ENCODE measurements at places on chromosomes 1 and 21.

DNA sequence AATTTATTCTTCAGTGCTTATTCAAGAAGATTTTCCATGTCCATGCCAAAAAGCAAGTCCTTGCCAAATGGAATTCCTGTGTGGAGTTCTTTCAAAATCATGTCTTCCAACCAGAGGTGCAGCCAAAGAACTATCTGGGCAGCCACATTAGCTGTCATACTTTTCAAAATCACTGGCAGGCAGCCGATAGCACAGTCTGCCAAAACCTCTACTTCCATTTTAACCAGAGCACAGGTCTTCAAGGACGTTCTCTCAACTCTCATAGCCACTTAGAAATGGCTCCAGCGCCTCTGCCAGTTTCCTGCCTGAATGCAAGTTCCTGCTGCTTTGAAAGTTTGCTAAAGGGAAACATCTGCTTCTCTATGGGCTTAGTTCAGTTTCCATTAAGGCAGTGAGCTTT lies 975.7 kb upstream of the ADGRL4 start:
- DNase-seq, result peak; percentile 5

GRCh38 chr1:7745783-7746182 lies 25.3 kb upstream of the VAMP3 start:
- DNase-seq, result peak; percentile 47

GRCh38 chr1:169044296-169044695 lies 62.2 kb upstream of the ATP1B1 start:
- peak; percentile 19 for DNase-seq

DNA sequence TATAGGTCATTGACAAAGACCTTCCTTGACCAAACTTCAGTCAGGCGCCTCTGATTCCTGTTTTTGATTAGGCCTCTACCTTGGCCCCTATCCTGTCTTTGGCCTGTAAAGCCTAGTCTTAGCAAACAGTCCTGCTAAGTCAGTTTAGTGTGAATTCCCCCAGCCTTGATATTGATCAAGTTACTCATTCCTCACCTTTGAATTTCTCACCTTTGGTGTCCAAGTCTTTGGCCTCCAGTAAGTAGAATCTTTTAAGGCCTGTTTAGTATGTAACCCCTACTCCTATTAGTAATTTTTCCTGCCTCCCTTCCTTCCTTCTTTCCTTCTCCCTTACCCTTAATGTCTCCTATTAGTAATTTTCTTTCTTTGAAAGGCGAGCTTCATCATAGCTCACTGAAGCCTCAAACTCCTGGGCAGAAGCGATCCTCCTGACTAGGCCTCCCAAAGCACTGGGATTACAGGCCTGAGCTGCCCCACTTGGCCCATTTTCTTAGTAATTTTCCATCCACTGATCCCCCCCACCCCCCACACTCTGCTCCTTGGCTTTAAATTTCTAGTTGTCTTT lies 13.0 kb upstream of the ZNF692 start:
- DNase-seq, result no peak

- no peak for DNase-seq
Observed at GRCh38 chr1:119674835-119675289, 26.8 kb upstream of the ZNF697 start.

DNA sequence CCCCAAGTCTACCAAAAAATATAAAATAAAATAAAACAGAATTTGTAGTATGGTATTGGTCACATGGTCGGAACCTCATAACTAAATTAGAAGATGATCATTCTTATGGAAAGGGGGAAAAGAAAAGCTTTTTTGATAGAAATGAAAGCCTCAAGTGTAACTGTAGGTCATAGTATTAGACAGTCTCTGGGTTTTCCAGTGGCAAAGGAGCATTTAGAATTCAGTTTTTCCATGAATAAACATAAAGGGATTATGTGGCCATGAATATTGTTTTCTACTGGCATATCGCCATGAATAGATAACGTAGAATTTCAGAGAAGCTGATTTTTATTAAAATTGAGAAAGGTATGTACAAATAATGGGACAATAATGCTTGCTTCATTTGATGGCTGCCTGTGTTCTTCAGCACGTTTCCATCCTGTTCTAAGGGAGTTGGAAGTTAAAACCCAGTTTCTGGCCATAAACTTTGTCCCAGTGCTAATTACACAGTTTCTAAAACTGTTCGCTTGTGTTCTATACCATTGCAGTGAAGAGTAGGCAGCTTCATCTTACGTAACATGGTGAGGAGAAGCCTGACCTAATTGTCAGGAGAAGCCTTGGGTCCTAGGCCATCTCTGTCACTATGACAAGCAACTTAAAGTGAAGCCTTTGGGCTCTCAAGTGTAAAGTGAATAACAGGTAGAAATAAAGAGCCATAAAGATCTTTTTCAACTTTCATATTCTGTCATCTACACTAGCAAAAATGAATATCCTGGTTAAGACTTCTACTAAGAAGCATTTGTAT lies 70.5 kb upstream of the PGD start:
- no peak for DNase-seq

DNA sequence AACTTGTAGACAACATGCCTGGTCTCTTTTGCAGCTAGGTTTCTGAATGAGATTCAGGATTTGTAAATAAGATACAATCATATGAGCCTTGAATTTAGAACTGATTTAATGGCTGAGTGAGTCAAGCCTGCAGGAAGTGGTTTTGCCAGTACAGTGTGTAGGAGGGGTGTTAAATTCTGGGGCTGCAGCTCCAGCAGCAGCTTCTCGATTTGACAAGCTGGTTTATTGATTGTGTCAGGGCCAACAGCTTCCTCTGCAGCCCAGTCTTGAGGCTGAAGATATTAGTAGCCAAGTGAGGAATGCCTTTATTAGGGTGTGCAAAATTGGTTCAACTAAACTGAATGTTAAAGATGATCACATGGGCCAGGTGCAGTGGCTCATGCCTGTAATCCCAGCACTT lies 11.5 kb upstream of the PLA2G5 start:
- DNase-seq, result no peak

- no peak for DNase-seq
Observed at GRCh38 chr1:15042866-15043265, 110.7 kb upstream of the TMEM51 start.

DNA sequence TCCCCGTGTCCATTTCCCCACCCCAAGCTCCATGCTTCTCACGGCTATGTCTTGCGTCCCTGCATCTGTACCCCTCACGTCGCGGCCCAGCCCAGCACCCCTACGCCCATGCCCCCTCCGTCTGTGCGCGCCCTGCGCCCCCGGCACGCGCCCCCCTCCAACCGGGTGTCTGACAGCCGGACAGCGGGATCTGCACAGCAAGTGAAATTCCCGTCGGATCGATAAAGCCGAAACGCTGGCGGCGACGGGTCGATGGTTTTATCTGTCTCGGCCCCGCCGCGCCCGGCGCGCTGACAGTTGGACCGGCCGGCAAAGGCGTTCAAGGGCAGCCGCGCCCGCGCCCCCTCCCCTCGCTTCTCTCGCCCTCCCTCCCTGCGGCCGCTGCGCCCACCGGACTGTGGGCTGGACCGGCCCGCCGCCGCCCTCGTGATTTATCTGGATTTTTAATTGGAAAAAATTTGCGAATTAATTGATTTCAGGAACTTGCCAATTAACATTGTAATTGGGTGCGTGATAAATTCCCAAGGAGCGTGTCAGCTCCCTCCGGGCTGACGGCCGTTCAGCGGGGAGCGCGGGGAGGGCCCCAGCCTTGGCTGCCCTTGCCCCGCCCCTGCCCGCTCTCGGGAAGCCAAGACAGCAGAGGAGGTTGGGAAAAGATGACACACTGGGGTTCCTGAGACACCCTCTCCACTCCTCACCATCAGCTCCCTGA lies 57.1 kb downstream of the TMEM53 start:
- DNase-seq, result no peak

- DNase-seq, result no peak
Observed at GRCh38 chr1:8211883-8212579, 105.9 kb upstream of the SLC45A1 start.

DNA sequence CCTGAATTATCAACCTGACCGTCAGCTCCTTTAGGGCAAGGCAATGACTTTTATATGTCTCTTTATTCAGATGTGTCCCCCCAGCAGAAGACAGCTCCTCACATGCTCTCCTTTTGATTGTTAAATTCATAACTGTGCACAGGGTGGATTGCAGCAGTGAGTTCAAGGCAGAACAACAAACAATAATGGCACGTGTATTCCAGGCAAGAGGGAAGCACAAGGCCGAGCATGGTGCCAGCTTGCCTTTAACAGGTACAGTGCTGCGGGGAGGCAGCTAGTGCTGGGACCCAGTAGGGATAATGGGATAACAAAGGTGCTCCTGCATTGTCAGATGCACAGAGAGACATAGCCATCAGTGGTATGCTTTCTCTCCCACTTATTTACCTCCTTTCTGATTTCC lies 248.4 kb downstream of the RHOU start:
- DNase-seq, result no peak

DNA sequence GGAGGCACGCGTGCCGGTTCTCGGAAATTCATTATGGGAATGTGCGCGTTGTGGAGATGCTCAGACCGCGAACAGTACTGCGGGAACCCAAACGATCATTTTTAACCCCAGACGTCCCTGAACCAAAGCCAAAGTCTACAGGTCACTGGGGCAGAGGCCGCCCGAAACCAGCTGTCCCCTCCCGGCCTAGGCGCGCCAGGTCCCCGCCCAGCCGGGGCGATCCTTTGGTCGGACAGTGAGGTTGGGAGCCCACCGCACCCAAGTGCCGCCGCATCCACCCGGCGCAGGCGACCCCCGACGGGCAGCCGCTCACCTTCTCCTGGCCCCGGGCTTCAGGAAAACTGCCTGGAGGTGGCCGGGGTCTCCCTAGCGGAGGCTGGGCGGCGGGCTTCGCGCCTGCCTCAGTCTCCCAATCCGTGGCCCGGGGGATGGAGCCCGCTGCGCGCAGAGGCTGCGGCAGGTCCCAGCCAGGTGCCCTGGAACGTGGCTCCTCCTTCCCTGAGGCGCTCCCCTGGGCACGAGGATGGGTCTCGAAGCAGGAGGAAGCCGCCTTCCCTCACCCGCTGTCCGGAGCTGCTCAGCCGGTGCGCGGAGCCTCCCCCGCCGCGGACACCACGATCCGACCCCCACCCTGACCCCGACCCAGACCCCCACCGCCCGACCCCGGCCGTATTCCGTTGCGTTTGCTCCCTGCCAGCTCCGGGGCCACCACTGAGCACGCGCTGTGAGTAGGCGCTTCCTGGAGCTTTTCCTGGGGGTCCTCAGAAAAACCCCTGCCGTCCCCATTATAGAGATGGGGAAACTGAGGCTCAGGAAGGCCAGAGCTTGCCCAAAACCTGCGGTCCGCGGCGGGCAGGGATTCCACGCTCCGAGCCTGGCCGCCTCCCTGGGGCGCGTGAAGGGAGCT lies 8.1 kb upstream of the SLX9 start:
- DNase-seq, result peak; percentile 55

- DNase-seq, result no peak
Observed at GRCh38 chr21:20311234-20311787, 686.9 kb upstream of the NCAM2 start.

DNA sequence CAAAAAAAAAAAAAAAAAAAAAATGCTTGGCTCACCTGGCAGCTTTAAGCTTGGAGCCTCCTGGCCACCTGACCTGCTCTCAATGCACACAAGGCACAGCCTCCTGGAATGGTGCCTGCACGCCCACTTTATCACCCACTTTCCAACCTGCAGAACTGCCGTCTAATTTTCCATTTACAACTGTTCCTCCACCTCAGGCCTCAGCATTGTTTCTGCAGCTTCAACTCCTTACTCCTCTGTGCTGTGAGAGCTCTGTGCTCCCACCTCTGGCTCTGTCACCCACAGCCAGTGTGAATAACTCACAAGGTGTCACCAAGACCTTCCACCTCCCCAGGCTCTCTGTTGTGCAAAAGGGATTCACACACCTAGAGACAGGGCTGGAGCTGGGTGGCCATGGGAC lies 38.7 kb upstream of the GPR157 start:
- no peak for DNase-seq

- no peak for DNase-seq
Observed at GRCh38 chr21:31986035-31986856, 113.4 kb downstream of the HUNK start.

DNA sequence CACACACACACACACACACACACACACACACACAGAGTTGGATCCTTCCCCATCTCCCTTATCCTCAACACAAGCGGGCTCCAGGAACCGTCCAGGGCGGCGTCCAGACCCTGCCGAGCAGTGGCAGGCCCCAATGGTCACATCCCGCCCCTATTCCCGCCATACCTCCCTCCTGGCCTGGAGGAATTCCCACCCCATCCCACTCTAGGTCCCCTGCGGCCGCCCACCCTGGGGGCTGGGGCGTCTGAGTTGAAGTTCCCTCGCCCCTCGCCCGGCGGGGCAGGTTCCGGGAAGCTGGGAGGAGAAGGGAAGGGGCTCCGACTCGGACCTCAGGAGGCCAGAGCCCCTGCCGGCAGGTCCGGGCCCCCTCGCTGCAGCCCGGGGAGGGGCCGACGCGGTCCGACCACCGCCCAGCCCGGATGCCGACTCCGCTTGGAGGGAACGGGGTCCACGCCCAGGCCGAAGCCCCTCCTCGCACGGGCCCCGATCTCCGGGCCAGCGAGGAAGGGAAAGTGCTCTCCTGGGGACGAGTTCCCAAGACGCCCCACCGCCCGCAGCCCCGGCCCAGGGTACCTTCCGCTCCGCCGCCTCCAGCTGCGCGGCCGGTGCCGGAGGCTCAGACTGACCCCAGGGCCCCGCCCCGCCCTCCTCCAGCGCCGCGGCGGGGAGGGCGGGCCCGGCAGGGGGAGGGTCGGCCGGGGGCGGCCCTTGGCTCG lies at the start of gene RHOC:
Gene RHOC, minus strand, starts transcription at position 623 of the 716 bp plus-strand sequence. CDS start 3,328 bp downstream, outside the sequence.
- DNase-seq, result peak; percentile 65

- peak; percentile 100 for DNase-seq
Observed at GRCh38 chr1:187244623-187245022, 415.9 kb downstream of the PLA2G4A start.

- DNase-seq, result no peak
Observed at GRCh38 chr1:63321785-63322113, 618 bp upstream of the FOXD3 start.

GRCh38 chr1:40780678-40781607 lies 2.6 kb upstream of the KCNQ4 start:
- DNase-seq, result no peak

- no peak for DNase-seq
Observed at GRCh38 chr1:27531959-27532685, 42.2 kb upstream of the WASF2 start.
